ENCODE measurements at places on chromosomes 1 and 21. TPM values are rescaled to one million over a fixed set of nuclear protein-coding genes. Genes with fewer than 3 reads are reported as not detected.

Gene ACKR1
- not detected for total RNA-seq

Gene ABCG1
- total RNA-seq = 16.3 TPM

Gene TNFRSF4
- total RNA-seq = 11.0 TPM

Gene PRDM16
- 6.9 TPM for total RNA-seq

Gene FMO3
- not detected for total RNA-seq

Gene TNFSF4
- 2.7 TPM for total RNA-seq

Gene ACTN2
- total RNA-seq = not detected

Gene DIPK1A
- 19.9 TPM for total RNA-seq

Gene C8A
- not detected for total RNA-seq

Gene UQCRHL
- 1.6 TPM for total RNA-seq

Gene CYYR1
- not detected for total RNA-seq

Gene GJB5
- total RNA-seq = not detected

Gene TLCD4
- 0.23 TPM for total RNA-seq

Gene TTLL7
- 1.1 TPM for total RNA-seq

Gene PTPN7
- 166 TPM for total RNA-seq

Gene TTC34
- total RNA-seq = 1.8 TPM

All from activated naive CD4-positive, alpha-beta T cell treated with anti-CD3 and anti-CD28 coated beads, Interleukin-2, amount 10 ng/mL, durations not matched to agents 5 hours and 36 hours (primary cell).